ENCODE measurements at places on chromosomes 4 and X.

DNA sequence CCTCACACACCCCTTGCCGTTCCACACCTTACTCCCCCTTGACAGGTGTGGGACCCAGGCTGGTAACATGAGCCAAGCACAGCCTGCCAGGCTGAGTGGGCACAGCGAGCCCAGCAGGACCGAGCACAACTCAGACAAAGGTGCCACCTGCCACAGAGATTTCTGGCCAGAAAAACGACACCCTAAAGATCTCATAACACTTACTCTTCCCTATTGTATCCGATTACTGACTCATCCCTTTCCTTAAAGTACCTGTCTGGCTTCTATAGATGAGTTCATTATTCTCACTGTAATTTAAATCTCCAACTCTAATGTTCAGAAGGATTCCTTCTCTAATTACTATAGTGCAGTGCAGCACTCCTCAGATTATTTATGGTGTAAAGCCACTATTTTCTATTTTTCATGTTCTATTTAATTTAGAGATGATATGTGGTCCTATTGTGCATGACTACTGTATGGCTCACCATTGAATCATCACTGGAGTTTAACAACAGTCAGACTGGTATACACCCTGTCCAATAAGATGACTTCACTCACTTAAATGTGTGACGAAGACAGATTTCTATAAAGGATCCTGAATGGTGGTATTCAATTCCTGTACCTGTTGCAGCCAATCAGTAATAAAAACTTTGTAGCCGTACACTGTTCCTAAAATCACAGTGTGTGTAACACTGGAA lies 7.6 kb upstream of the SYTL5 start:
- DNase-seq, result no peak

DNA sequence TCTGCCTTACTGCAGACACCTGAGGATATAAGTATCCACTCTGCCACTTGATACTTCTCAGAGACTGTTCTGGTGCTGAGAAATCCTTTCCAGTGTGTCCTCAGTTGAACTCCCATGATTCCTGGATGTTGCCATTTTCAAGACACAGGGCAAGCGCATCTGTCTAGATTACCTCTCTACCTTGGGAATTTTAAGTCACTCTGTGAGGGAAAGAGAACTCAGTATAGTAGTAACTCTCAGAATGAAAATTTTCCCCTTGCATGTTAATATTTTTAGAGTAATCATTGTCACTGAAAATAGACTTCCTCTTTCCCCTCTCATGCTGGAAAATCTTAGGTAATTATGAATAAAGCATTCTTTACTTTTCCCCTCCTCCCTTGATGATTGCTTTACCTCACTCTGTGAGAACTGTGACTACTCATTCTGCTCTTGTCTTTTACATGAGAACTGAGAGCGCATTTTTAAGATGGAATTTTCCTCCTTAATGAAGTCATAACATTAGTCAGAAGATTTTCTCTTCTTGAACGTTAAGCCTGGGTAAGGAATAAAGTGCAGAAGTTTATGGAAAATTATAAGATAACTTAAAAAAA lies 45.0 kb downstream of the TET2 start:
- DNase-seq, result no peak

DNA sequence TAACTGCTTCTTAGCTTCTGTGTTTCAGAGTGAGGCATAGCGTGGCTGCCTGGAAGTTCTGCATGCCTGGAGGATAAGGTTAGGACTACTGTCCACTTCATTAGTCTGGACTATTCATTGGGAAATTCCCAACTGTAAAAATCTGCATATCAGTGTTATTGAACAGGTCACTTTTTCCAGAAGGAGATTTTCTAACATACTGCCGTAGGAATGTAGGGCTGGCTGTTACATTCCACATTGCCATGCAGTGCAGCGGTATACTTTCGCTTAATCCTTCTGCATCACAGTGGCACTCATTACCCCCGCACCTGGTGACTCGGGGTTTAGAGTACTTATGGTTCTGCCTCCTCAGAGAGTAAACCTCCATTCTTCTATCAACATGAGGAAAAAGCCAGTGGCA lies 104.6 kb downstream of the NPFFR2 start:
- DNase-seq, result no peak

GRCh38 chr4:150379454-150379853 lies 202.5 kb upstream of the MAB21L2 start:
- no peak for DNase-seq

Data from frontal cortex (tissue), 4 donors.